ENCODE measurements at places on chromosomes 2 and 18.

DNA sequence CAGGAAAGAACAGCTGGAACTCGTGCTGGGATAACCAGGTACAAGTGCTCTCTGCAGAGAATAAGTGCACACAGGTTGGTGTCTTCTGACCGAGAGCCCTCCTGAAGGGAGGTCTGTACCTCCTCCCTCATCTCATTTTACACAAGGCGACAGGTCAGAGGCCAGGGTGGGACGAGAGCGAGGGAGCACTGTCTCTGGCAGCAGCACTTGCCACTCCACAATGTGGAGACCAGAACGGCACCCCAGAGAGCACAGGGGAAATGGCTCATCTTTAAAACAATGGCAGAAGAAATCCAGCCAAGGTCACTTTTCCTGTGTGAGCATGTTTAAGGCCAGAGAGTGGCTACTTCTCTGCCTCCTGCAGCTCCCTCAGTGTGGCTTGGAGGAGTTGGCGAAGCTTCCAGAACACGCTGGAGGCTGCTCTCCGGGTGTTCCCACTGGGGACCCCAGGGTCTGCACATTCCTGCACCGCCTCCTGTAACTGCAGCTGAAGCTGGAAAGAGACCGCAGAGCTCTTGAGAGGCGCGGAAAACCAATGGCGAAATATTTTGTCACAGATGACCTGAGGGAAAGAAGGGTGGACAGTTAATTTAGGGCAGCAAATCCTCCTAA is 20.8 kb downstream of the DIPK1C start:
- H3K27ac ChIP-seq, result no peak overlapping the region
- no peak for DNase-seq
- H3K4me1 ChIP-seq, result no peaks in the 10 kb centered on the region
- H3K36me3 ChIP-seq, result no peaks in the 10 kb centered on the region

- no peak for DNase-seq
- no peaks in the 10 kb centered on the region for H3K4me1 ChIP-seq
- H3K27me3 ChIP-seq, result no peaks in the 10 kb centered on the region
- no peak overlapping the region for H3K27ac ChIP-seq
- H3K4me3 ChIP-seq, result no peak overlapping the region
These were observed 94.3 kb downstream of the LOXHD1 start for GRCh38 chr18:46562674-46563192.

- H3K36me3 ChIP-seq, result no peaks in the 10 kb centered on the region
- no peaks in the 10 kb centered on the region for H3K4me1 ChIP-seq
- peak overlapping the region; percentile 36 for H3K27ac ChIP-seq
- no peak for DNase-seq
These were observed 141.9 kb downstream of the LYPD6B start for GRCh38 chr2:149180226-149180875.

- DNase-seq, result no peak
- H3K36me3 ChIP-seq, result no peaks in the 10 kb centered on the region
- H3K4me3 ChIP-seq, result peak overlapping the region; percentile 91
- no peaks in the 10 kb centered on the region for H3K27me3 ChIP-seq
These were observed 993 bp downstream of the COX7A2L start for GRCh38 chr2:42359965-42360483.

DNA sequence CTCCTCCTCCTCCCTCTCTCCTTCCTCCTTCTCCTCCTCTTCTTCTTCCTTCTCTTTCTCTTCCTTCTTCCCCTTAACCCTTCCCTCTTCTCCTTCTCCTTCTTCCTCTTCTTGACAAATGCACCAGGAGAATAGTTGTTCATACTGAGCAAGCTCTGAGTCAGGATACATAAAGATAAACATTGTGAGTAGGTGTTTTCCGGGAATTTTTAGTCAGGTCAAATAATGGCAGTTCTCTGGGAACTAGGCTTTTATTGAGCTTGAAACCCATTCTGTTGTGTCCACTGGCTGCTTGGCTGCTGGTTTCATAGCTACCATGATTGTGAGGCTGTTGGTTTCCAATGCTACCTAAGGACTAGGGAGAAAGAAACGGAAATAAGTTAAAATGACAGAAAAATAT is 1144.7 kb upstream of the DDX18 start:
- no peak for DNase-seq
- no peaks in the 10 kb centered on the region for H3K4me1 ChIP-seq
- no peak overlapping the region for H3K27ac ChIP-seq

Measured in Caco-2 (cell line).